ENCODE measurements at places on chromosomes 3 and 15.
A peak's percentile ranks its signal among the peaks of the same experiment; 100 is the strongest.

- DNase-seq = no peak
Observed at GRCh38 chr3:31724651-31725050, 191.9 kb downstream of the STT3B start.

GRCh38 chr3:192055946-192056345 lies 595.0 kb downstream of the PYDC2 start:
- DNase-seq = no peak

GRCh38 chr15:72369964-72370363 lies 5.8 kb downstream of the HEXA start:
- DNase-seq = no peak

DNA sequence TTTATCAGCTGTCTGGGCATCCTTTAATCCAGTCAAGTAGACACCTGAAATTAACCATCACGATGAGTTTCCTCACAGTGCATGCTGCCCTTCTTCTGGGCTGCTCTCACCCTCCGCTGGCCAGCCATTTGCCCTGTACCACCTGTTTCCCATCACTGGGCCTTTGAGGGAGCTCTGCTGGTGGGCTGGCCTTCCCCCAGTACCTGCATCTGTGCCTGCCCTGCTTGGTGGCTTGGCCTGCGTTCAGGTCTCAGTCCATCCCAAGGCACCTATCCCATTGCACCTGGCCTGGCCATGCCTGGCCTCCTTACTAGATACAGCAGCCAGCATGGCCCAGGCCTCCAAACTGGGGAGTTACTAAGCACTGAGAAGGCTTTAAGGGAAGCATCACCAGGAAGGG lies 413.2 kb downstream of the NTRK3 start:
- no peak for DNase-seq

GRCh38 chr15:71687902-71688508 lies 122.3 kb upstream of the NR2E3 start:
- DNase-seq = no peak

GRCh38 chr3:46477756-46478155 lies 13.1 kb upstream of the LTF start:
- no peak for DNase-seq

DNA sequence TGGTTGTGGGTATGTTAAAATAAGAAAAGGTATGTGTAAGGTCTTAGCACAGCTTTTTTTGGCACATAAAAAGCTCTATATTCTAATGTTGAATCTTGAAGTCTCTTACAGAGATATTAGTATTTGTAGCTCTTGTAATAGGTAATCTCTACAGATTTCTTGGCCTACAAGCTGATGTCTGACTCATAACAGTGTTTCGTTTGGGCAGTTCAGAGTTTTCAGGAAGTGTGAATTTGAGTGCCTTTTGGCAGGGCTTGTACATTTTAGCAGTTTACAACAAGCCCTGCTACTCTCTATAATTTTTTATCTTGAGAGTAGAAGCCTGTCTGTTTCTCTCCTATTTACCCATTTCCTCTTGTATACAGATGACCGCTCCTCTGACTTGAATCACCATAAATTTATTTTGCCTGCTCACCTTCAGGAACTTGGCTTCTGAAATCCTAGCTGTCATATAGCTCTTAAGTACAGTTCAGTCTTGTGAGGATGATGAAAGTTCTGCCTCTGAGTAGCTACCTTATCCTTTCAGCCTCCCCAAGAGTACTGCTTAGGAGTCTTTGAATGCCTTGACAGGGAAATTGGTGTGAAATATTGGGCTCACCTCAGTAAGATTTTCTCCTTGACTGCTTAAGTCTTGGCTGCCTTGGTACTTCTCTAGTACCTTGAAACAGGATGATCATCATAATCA lies 419.9 kb upstream of the RARB start:
- DNase-seq = no peak

GRCh38 chr15:43277901-43278300 lies 11.2 kb upstream of the TGM5 start:
- no peak for DNase-seq

- DNase-seq = no peak
Observed at GRCh38 chr3:10173926-10174435, 9.3 kb downstream of the IRAK2 start.

GRCh38 chr3:8625991-8626390 lies 18.6 kb downstream of the SSUH2 start:
- DNase-seq = no peak

GRCh38 chr3:143266511-143266910 lies 146.9 kb downstream of the CHST2 start:
- no peak for DNase-seq

DNA sequence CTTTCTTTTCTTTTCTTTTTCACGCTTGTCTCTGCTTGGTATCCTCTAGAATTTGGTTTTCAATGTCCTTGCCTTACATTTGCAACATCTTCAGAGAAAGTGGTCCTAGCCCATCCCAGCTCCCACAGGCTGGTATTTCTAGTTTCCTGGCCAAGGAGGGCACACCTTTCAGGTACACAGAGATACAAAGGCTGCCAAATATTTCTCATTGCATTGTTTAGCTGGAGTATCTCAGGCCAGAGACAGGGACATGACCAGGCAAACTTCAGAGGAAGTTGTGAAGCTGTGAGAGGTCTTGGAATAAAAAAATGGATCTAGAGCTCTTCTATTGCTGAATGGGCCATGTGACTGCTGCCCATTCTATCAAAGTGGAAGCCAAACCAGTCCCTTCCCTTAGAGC lies 68.9 kb downstream of the BDH1 start:
- DNase-seq = no peak

DNA sequence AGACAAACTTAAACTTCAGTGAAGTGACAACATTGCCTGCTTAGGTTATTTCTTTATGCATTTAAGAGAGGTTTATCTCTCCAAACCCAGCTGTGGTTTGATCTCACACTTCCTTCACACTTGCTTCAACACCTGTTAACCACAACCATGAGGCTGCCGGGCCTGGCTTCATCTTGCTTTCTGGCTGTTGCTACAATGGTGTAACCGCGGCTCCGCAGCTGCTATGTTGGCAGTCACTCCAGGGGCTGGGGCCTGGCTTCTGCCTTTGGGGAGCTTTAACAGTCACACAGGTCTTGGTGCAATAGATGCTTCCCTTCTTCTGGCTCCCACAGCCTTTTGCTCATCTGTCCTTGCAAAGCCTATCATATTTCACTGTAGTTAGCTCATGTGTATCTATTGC lies 72.9 kb upstream of the MNS1 start:
- DNase-seq = no peak

- no peak for DNase-seq
Observed at GRCh38 chr3:189652042-189652441, 20.9 kb downstream of the TP63 start.

- DNase-seq = peak; percentile 14
Observed at GRCh38 chr3:141228395-141228794, 3.2 kb upstream of the PXYLP1 start.

GRCh38 chr3:160478338-160478737 lies 28.8 kb upstream of the TRIM59 start:
- DNase-seq = no peak

DNA sequence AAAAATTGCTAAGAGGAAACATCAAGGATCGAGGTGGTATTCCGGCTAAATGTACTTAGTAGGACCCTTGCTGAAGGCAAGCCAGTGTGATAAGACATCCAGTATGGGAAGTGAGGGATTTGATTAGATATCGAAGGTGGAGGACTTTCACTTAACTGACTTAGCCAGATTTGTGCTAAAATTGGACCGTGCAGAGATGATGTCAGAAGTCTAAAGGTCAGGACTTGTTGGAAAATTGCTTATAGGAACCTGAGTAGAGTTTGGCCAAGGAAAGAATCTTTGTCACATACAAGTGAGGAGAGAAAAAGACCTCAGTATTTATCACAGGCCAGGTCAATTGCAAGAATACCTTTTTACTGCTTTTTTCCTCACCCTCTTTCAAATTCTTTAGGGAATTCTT lies 30.9 kb upstream of the PYDC2 start:
- no peak for DNase-seq

- DNase-seq = no peak
Observed at GRCh38 chr3:88584451-88584850, 434.7 kb downstream of the C3orf38 start.

DNA sequence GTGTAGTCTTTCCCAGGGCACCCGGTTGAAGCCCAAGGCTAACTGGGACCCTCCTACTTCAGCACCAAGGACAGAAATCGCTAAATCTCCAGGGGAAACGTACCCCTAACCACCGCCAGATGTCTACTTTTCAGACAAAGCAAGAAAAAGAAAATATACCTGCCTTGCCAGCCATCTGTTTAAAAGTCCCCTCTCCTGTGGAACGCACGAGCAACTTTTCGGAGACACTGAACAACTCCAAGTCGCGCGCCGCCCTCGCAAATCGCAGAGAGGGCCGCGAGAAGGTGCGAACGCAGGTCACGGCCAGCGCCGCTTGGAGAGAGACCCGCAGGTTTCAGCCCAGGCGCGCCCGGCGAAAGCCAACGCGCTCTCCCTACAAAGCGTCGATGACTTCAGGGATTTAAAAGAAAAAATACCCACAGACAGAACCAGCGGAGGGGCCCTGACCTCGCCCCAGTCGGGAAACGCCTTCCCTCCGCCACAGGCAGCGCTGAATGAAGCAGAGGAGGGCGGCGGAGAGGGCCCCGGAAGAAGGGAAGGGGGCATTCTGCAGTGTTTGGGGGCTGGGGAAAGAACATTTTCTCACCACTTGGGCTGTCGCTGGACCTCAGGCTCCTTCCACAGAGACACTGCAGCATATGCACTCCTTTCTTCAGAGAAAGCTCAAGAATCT lies 213.1 kb downstream of the FGF12 start:
- DNase-seq = no peak

GRCh38 chr3:72316501-72317279 lies 531.6 kb downstream of the SHQ1 start:
- DNase-seq = no peak

DNA sequence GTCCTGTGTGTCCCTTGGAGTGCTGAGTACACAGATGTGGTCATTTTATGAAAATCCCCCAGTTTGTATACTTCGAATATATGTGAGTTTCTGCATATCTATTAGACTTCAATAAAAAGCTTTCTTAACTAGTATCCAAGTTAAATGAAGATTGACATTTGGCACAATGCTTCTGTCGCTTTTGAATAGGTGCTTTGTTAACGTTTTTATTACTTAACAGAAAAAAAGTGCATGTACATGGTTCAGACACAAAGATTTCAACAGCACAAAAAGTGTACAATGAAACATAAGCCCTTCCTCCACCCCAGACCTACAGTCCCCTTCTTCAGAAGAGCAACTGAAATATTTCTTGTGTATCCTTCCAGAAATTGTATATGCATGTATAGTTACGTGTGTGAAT lies 427.4 kb upstream of the PROK2 start:
- no peak for DNase-seq

- no peak for DNase-seq
Observed at GRCh38 chr3:37693511-37694283, 168.0 kb upstream of the CTDSPL start.

GRCh38 chr3:39434574-39434973 lies 28.1 kb downstream of the RPSA start:
- no peak for DNase-seq

- DNase-seq = no peak
Observed at GRCh38 chr3:65967451-65967850, 71.3 kb downstream of the MAGI1 start.

DNA sequence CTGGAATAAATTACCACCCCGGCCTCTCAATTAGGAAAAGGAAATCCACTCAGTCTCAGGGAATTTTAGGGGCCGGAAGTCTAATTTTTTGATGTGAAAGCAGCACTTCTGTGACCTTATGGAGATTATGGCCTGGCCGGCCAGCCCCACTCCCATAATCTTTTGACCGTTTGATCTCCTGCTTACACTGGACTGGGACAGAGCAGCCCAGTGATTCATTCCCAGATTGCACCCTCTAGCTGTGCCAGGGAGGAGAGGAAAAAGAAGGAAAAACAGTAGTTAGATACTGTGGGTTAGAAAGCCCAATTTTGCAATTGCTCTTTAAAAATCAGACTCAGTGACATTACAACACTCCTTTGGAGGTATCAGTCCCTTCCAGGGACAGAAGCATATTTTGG lies 32.4 kb downstream of the GJD2 start:
- DNase-seq = no peak

DNA sequence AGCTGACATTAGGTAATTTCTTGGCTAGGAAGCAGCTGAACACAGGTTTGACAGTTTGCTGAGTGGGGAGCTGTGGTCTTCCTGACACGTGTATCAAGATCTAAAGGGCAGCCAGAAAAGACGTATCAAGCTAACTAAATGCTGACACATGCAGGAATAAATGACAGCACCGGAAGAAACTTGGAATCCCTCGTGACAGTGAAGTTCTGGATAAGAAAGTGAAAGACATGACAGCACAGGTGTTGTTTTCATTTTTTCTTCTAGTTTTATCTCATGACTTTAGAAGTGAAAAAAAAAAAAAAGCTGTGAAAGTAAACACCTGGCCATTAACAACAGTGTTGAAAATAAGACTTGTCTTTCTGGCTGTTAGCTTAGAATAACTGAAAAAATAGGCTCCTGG lies 48.7 kb downstream of the FGF7 start:
- no peak for DNase-seq

- DNase-seq = no peak
Observed at GRCh38 chr15:66070220-66070934, 183.2 kb downstream of the MEGF11 start.

GRCh38 chr15:89533861-89534544 lies 37.6 kb upstream of the RHCG start:
- DNase-seq = no peak

DNA sequence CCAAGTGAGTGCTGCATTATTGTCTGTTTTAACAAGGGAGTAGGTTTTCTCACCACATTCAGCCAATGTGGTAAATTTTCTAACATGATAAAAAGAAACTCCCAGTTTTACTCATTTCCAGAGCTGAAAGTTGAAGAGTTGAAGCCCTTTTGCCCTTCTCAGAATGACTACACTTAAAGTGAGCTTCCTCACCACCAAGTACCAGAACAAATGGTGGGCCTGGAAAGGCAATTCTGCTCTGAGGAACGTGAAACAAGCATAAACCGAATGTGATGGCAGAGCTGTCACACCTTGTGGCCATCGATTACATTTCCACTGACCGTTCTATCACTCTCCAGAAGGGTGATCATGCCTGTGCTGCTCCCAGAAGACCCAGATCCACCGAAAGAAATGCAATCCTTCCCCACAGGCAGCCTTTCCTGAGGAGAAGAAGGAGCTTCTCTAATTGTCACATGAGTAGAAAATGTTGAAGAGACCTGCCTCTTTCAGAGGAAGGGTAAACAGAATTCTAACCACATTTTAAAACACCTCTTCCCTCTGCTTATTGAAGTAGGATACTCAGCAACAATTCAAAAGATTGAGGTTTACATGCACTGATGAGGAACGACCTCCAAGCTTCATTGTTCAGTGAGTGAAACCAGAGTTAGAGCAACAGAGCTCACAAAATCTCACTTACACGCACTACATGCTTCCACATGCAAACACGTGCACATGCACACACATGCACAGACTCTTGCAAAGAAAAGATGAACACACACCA lies 21.4 kb upstream of the CCR9 start:
- no peak for DNase-seq

GRCh38 chr3:135260025-135260424 lies 465.0 kb downstream of the EPHB1 start:
- no peak for DNase-seq
